ENCODE measurements at places on chromosomes 3 and 15.

DNA sequence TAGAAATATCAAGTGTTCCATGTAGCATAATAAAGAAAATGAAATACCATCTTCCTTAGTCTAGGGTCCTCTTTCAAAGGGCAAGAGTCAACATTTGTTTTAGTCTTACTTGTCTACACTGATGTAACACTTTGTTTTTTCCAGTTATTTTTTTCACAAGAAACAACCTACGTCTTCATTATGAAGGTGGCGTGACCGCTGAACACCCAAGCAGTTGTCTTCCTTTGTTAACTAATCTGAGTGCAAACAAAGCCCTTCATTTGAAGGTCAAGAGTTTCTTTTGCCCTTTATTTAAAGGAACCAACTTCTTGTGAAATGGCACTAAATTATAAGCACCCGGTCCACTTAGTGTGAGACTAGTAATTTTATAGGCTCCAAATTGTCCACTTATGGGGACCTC, 73.2 kb downstream of the CD47 start:
- no peak for DNase-seq

GRCh38 chr3:98823791-98824190, 60.7 kb downstream of the ST3GAL6 start:
- no peak for DNase-seq

GRCh38 chr3:139561959-139562676, 22.6 kb upstream of the RBP1 start:
- DNase-seq = peak; percentile 62

- DNase-seq = peak; percentile 80
These were observed 137.7 kb upstream of the RASGRP1 start for GRCh38 chr15:38702178-38702912.

GRCh38 chr3:114721864-114722263, 425.2 kb downstream of the ZBTB20 start:
- DNase-seq = no peak

DNA sequence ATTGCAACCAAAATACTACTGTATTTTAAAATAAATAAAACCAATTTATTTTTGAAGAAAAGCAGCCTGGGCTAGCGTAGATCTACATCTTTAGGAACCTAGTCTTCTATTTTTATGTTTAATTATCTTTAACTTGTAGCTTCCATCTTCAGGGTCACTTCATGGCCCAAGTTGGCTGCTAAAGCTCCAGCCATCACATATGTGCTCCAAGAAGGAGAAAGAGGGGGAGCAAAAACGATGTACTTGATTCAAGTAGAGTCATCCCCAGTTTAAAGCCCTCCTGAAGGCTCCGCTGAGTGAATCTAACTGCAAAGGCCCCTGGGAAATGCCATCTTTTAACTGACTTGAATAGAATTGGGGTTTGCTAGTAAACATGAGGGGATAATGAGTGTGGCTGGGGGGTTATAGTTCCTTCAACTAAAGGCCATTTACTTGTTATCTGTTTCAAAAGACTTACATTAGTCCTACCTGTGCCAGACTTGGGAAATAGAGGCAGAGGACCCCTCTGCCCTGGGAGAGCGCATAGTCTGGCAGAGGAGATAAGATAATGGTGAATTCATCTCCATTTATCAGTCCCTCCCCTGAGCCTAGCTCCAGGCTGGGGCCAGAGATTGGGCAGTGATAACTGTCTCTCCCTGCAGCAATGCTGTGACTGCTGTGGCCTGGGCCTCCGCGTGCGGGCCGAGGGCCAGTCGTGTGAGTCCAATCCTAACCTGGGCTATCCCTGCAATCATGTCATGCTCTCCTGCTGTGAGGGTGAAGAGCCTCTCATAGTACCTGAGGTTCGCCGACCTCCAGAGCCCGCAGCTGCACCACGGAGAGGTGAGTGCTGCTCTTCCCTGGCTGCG, 64.6 kb downstream of the FBLN2 start:
- no peak for DNase-seq

DNA sequence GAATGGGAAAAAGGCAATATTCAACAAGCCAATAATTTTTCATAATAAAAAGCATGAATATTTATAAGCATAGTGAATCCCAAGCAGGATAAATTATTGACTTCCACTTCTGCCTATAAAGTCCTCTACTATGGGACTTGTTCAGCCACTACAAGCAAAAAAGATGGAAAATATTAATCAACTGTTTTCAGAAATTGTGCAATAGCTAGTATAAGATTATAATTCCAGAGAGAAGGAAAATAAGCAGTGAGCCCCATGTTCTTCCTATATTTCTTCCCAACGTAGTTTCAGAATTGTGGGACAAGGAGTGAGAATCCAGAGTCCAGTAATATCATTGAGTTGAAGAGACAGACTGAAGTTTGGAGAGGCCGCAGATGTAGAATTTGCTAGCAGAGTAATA, 24.3 kb downstream of the SGO1 start:
- no peak for DNase-seq

DNA sequence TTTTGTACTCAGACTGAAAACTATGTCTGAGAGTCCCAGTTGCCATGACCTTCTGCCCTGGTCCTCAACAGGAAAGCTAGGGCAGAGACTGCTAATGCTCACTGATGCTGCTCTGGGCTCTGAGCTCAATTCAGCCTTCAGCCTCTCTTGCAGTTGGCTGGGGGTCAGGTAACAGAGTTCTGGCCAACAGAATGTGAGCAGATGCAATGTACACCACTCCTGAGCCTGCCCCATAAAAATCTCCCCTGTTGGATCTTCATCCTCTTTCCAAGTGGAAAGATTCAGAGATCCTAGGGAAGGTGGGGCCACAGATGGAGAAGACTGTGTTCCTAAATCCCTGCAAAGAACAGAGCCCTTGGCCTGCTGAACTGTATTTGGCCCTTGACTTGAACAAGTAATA, 87.8 kb downstream of the PDZRN3 start:
- DNase-seq = no peak

DNA sequence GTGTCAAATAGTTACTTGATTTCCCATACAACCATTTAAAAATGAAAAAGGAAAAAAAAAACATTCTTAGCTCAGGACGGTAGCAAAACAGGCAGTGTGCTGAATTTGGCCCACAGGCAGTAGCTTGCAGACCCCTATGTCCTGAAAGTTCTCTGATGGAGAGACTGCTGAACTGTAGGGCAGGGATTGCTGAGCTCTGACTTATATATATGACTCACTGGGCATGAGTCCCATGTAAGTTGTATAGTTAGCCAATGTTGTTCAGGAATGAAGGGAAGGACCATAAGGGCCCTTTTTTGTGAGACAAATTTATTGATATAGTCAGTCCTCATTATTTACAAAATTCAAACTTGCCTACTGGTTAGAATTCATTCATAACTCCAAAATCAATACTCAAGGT, 36.9 kb upstream of the FRMD4B start:
- peak; percentile 81 for DNase-seq

GRCh38 chr3:174208161-174208560, 651.0 kb upstream of the NAALADL2 start:
- DNase-seq = no peak

DNA sequence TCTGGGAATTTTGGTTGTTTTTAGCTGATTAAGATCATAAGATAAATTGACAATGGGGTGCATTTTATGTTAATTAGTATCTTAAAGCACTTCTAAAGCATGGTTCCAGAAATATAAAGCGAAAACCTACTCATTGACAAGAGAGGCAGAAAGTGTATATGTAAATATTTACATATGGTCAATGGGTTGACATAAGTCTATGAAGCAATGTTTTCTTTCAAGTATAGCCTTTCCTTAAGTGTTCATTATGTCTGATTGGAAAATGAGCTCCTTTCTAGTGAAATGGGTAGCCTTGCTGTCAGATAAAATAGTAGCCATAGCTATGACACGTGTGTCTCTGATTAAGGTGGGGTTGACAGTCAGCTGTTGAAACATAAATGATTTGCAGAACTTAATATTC, 365.2 kb upstream of the AGTR1 start:
- DNase-seq = no peak

Measured in bronchial epithelial cell (primary cell).